ENCODE measurements at places on chromosomes 7 and 10.

GRCh38 chr7:137242616-137243015 is 100.9 kb downstream of the PTN start:
- no peak for DNase-seq

DNA sequence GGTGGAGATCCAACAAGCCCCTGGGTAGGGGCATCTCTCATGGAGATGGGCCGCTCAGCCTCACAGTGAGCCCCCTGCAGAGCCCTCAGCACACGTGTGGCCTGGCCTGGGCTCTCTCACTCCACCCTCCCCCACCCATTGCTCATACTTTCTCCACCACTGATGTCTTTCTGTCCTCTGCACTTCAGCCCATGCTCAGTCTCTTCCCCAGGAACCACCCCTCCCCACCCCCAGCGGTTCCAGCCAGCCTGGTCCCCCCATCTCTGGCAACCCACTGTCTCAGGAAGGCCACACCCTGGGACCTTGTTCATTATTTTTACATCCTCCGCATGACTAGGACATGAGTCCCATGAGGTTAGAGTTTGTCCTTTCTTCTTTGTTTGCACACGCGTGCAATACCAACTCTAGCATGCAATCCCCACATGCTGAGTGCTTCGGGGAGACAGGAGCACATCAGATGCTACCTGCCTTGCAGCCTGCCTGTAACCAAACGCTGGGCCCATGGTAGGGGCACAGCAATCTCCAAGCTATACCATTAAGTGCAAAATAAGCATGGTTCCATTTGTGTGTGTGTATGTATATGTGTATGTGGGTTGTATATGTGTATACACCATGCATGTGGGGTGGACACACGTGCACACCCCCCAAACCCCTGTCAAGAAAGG is 408.4 kb upstream of the FOXK1 start:
- DNase-seq, result no peak

DNA sequence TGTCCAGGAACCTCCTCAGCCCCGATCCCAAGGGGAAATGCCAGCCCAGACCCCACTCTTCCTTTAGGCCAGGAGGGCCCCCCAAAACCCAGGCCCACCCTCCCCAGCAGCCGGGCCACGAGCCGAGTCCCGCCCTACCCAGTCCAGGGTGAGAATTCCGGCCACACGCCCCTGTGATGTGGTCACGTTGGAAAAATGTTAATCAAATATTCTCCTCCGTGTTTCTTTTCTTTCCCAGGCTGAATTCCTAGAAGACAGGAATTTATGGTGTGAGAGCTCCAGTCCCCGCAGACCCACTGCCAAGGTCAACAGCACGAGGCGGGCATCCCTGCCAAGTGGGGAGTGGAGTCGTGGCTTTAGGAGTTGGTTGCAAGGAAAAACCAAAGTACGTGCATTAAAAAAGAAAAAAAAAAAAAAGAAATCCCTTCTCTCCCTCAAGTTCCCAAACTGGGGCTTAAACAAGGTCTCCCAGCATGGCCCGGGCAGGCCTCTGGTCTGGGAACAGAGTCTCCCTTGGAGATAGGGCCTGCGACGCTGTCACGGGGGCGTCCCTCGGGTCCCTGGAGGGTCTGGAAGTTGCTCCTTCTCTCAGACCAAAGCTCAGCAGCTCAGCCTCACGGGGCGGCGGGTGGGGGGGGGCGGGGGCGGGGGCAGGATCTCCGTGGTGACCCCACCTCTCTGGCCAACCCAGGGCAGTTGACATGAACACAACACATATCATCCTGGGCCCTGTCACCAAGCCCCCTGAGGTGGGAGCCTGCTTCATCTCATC is 28.1 kb upstream of the ELN start:
- DNase-seq, result no peak

- no peak for DNase-seq
Observed at GRCh38 chr7:129529643-129530042, 27.3 kb downstream of the SMKR1 start.

GRCh38 chr7:130956417-130957136 is 222.6 kb upstream of the KLF14 start:
- DNase-seq, result no peak

- no peak for DNase-seq
Observed at GRCh38 chr7:79471283-79471682, 17.8 kb upstream of the MAGI2 start.

- no peak for DNase-seq
Observed at GRCh38 chr7:138919911-138920310, 61.3 kb downstream of the KIAA1549 start.

- DNase-seq, result no peak
Observed at GRCh38 chr7:31705377-31705776, 18.4 kb downstream of the PPP1R17 start.

- no peak for DNase-seq
Observed at GRCh38 chr7:107874605-107875446, 16.2 kb upstream of the DLD start.

DNA sequence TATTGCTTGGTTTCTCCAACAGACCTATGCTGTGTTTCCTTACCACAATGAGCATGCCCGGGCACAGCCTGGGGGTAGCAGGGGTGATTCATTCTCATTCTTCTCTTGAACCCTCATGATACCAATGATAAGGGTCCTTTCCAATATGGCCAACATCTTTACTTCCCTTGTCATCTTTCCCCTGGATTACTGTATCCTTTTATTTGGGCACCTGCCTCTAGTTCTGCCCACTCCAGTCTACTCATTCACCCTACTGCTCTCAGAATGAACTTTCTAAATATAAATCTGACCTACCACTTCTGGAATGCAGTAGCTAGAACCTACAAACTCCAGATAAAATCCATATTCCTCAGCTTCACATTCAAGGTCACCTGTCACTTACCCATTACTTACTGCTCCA is 26.4 kb upstream of the ITPRID1 start:
- DNase-seq, result no peak

DNA sequence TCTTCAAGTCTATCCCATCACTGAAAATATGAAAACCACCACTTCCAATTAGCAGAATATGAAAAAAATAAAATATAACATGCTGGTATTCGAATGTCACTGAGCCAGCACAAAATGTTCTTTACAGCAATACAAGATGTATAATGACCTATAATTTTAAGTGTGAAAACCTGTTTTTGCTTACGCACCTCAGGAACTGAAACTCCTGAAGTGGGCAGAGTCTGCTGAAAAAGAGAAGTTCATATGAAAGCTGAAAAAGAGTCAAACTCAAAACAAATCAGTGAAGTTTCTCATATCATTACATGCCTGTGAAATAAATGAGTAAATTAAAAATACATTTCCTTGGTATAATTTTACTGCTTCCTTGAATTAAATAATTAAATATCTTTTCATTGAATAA is 272.5 kb downstream of the DGKB start:
- DNase-seq, result no peak

- DNase-seq, result no peak
Observed at GRCh38 chr10:28849309-28849708, 172.0 kb downstream of the BAMBI start.

- DNase-seq, result no peak
Observed at GRCh38 chr7:48876087-48876486, 48.3 kb upstream of the CDC14C start.

GRCh38 chr10:43648095-43648397 is 635 bp downstream of the ZNF32 start:
- no peak for DNase-seq

DNA sequence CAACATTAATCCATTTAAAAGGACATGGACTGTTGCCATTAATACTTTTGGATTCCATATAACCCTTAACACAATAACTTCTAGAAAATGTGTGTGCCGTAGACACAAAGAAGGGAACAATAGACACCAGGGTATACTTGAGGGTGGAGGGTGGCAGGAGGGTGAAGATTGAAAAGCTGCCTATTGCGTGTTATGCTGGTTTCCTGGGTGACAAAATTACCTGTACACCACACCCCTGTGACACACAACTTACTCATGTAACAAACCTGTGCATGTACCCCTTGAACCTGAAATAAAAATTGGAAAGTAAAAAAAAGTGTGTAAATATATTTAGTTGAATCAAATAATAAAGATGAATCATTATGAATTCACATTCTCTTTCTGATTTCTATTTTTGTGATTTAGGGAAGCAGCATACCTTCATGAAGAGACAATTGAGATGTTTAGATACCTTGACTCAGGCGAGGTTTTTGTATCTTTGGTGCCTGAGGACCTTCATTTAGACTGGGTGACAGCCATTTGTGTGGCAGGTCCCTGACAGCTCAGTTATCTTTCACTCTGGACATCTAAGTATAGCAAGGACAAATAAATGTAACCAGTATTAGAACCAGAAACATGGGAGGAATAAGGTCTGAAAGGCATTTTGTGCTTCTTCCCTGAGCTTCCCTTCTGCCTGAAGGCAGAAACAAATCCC is 28.7 kb downstream of the GIMAP8 start:
- no peak for DNase-seq

GRCh38 chr7:92425311-92425947 is 21.9 kb upstream of the GATAD1 start:
- DNase-seq, result no peak

DNA sequence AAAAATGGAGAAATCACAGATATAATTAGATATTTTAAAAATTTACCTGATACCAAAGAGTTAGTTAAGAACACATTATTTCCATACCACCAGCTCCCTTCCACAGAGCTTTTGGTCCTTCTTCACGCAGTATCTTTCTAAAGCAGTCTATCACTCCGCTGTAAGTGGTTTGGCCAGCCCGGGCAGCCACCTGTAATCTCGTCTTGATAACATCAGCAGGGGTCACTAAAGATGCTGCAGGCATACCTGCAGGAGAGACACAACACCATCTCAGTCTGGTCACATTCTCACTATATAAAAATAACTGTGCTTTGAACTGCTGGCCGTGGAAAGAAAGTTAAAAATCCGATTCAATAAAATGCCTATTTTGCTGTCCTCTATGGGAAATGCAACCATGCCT is 200.1 kb downstream of the SLC25A13 start:
- DNase-seq, result no peak

DNA sequence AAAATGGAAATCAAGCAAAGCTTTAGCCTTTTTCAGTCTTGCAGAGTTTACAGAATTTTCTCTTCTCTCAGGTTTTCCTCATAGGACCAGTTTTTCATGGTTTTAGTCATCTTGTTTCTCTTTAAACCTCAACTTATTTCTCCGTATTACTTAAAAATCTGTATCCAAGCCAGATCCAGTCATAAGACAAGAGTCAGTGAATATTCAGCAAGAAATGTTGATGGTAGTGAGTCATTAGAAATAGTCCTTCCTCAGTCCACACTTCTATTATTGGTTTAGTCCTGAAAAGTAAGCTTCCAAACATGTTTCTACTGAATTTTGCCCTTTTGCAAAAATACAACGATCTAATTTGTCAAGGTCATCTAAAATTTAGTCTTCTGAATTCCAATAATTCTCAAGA is 107.0 kb downstream of the VIM start:
- DNase-seq, result no peak

GRCh38 chr10:133276435-133277201 is at the start of gene ADAM8:
Gene ADAM8 (minus strand): TSS chr10:133276868. CDS start chr10:133276817, 51 bp downstream.
- DNase-seq, result peak; percentile 72

GRCh38 chr10:86389441-86390193 is 23.0 kb upstream of the GRID1 start:
- DNase-seq, result no peak

- no peak for DNase-seq
Observed at GRCh38 chr7:81926154-81926553, 156.3 kb upstream of the HGF start.

DNA sequence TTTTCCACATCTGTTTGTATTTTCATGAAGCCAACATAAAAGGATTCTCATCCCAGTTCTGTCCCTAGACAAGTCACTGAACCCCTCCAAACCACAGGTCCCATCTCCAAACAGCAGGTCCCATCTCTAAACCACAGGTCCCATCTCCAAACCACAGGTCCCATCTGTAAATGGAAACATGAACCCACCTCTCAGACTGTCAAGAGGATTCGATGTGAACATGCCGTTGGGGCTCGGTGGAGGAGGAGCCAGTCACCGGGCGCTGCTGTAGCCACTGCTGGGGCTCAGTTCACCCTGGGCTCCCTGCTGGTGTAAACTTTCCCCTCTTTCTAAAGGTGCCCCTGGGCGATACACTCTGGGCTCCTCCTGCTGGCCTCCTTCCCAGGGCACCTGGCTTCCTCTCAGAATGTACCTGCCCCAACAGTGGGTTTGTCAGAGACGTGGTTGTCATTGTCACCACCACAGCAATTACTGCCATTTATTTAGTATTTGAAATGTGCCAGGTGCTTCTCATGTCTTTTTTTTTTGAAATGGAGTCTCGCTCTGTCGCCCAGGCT is 13.0 kb downstream of the LHPP start:
- no peak for DNase-seq

GRCh38 chr7:7306231-7306630 is 123.9 kb downstream of the C1GALT1 start:
- DNase-seq, result no peak

DNA sequence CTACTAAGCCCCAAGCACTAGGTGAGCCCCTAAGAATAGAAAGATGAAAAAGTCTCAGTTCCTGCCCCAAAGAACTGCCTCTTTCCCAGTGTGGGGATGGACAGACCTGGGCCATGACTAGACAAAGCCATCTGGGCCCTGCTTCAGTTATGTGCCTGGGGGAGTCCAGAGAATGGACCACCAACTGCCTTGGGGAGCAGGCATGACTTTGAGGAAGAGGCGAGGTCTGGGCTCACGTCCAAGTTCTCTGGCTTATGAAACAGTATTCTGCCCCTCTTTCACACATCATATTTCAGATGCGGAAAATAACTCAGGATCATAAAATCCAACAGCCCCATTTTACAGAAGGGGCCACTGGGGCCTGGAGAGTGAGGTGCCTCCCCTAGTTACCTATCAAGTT is 80.3 kb downstream of the PLXNA4 start:
- DNase-seq, result no peak

- DNase-seq, result no peak
Observed at GRCh38 chr10:52682766-52683165, 89.8 kb downstream of the MBL2 start.

DNA sequence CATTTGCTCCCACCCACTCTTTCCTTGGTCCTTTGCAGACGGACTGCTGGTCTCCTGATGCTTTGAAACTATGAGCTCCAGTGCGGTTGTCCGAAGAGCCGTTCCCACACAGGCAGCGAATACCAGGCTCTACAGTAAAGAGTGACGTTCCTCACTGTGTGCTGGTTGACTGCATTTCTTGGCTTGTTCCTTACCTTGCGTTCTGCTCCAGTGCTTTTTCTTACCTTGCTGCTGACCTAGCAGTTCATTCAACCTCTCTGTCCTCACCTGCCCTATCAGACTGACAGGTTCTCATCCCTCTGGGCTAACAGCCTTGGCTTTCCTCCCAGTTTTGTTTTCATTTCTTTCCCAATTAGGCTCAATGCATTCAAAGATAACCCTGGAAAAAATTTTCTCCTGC is 214.8 kb downstream of the TMEM178B start:
- DNase-seq, result no peak

DNA sequence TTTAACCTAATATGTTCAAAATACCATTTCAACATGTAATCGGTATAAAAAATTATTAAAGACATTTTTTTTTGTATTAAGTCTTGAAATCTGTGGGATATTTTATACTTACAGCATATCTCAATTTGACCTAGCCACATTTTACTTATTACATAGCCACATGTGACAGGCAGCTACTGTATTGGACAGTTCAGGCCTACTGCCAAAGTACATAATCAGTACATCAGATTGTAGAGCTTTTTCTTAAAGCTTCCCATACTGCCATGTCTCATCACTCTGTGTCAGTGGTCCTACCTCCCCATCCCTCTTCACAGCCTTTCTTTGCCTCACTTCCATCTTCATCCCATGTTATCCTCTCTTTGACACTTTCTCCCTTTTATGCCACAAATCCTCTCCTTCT is 43.0 kb downstream of the LOXL4 start:
- DNase-seq, result no peak

GRCh38 chr7:14197280-14197679 is 207.8 kb upstream of the ETV1 start:
- no peak for DNase-seq

GRCh38 chr7:123787220-123788007 is 38.6 kb upstream of the WASL start:
- no peak for DNase-seq

Data from stimulated activated CD4-positive, alpha-beta T cell treated with anti-CD3 and anti-CD28 coated beads, Interleukin-1b, Interleukin-23, amount 100 ng/mL, for 48 hours (primary cell).